Activated CD8-positive, alpha-beta memory T cell treated with anti-CD3 and anti-CD28 coated beads, Interleukin-2, amount 10 ng/mL, durations not matched to agents 7 days and 5 days (primary cell): ENCODE measurements at places on chromosomes 12 and 14. TPM values are rescaled to one million over a fixed set of nuclear protein-coding genes. Genes with fewer than 3 reads are reported as not detected.
A peak's percentile ranks its signal among the peaks of the same experiment; 100 is the strongest.

DNA sequence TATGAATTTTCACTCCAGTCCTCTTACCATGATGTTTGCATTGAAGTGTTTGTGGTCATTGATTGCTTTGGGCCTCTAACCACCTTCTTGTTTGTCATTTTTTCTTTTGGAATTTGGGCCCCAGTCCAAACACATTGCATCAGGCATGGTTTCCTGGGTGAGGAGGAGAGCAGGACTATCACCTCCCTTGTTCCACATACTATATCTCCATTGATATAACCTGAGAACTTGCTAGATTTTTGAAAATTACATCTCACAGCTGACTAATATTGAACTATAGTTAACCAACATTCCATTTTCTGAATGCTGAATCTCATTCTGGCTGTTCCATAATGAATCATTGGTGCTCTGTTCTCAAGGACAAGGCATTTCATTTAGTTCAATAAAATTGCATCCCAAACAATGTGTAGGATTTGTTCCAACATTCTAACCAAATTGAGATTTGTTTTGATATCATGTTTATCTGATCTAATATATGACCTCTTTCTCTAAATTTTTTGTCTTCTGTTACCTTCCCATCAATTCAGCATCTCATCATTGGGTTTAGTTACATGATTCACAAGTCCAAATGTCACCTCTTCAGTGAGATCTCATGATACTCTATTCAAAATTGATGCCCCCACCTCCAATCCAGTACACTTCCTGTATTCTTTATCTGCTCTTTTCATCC, 329.0 kb downstream of the ZFP36L1 start:
- H3K4me1 ChIP-seq = peaks cover 11% of the 10 kb centered on the region
- no peak for DNase-seq
- H3K27ac ChIP-seq = no peak overlapping the region
- peaks cover 3% of the 10 kb centered on the region for H3K36me3 ChIP-seq
- H3K4me3 ChIP-seq = no peak overlapping the region

DNA sequence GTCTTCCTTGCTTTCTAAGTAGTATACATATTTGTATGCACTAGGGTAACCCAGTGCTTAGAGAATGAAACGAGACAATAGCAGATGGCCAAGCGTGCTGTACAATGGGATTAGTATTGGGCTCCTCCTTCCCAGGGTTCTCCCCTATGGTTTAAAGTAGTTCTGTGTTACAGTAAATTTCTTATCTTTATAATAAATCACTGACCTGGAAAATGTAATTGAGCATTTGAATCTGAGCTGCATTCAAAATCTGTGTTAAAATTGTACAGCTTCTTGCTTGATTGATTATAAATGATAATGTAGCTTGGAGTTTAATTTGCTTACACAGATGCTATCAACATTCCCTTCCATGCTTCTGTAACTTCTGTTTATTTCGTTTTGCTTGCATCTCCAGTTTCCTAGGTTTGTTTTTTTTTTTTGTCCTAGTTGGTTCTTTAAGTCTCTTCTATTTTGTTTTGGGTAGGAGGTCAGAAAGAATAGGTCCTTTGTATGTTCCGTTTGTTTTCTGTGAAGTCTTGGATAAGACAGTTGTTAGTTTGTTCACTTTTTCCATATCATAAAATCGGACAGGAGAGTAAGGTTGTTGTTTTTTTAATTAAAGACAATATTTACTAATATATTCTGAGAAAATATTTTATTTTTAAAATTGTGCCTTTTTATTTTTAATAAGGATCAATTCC, 171.2 kb downstream of the ERC1 start:
- H3K4me1 ChIP-seq = no peaks in the 10 kb centered on the region
- H3K27ac ChIP-seq = no peak overlapping the region
- no peaks in the 10 kb centered on the region for H3K27me3 ChIP-seq
- DNase-seq = no peak

- no peak overlapping the region for H3K27ac ChIP-seq
- no peaks in the 10 kb centered on the region for H3K27me3 ChIP-seq
- peaks cover 36% of the 10 kb centered on the region for H3K36me3 ChIP-seq
- DNase-seq = no peak
- H3K4me1 ChIP-seq = peaks cover 20% of the 10 kb centered on the region
Measured at GRCh38 chr14:59282378-59282765, 93.9 kb downstream of the DAAM1 start.

DNA sequence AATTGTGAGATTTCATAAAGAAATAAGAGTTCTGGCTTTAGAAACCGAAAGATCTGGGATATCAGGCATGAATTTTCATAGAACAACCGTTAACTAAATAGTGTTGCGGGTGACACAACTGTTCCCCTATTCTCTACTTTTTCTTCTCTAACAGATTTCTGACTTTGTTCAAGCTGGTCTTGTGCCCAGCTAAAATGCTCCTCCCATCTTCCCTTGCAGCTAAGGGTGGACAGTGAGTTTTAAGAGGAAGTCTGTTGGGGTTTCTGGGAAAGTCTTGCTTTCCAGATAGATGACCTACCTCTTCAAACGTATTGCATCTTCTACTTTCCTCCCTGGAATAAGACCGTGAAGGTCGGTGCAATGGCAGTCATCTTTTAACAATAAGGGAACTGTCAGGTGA, 18.7 kb downstream of the CCDC63 start:
- H3K27me3 ChIP-seq = no peaks in the 10 kb centered on the region
- peaks cover 4% of the 10 kb centered on the region for H3K4me1 ChIP-seq
- no peak overlapping the region for H3K4me3 ChIP-seq

- DNase-seq = no peak
- no peak overlapping the region for H3K4me3 ChIP-seq
- H3K27ac ChIP-seq = no peak overlapping the region
- H3K4me1 ChIP-seq = no peaks in the 10 kb centered on the region
- H3K36me3 ChIP-seq = no peaks in the 10 kb centered on the region
Measured at GRCh38 chr14:86673523-86673969, 1143.6 kb downstream of the FLRT2 start.

GRCh38 chr12:3119756-3120601, 42.8 kb downstream of the TSPAN9 start:
- no peak for DNase-seq
- H3K4me1 ChIP-seq = peaks cover 11% of the 10 kb centered on the region
- H3K4me3 ChIP-seq = no peak overlapping the region
- H3K27ac ChIP-seq = no peak overlapping the region

GRCh38 chr14:52987514-52987913, 36.7 kb upstream of the FERMT2 start:
- H3K4me3 ChIP-seq = no peak overlapping the region
- H3K4me1 ChIP-seq = no peaks in the 10 kb centered on the region
- DNase-seq = no peak
- H3K36me3 ChIP-seq = no peaks in the 10 kb centered on the region

- H3K27ac ChIP-seq = peak overlapping the region; percentile 99
- H3K36me3 ChIP-seq = peaks cover 47% of the 10 kb centered on the region
- H3K4me1 ChIP-seq = peaks cover 75% of the 10 kb centered on the region
- DNase-seq = peak; percentile 51
- peak overlapping the region; percentile 95 for H3K4me3 ChIP-seq
- H3K27me3 ChIP-seq = no peaks in the 10 kb centered on the region
Measured at GRCh38 chr12:51322452-51322851, 1.5 kb downstream of the BIN2 start.

GRCh38 chr12:68286396-68286795, 33.0 kb upstream of the IL22 start:
- DNase-seq = no peak
- H3K27me3 ChIP-seq = peaks cover 11% of the 10 kb centered on the region
- H3K4me1 ChIP-seq = peaks cover 36% of the 10 kb centered on the region
- H3K4me3 ChIP-seq = no peak overlapping the region
- peaks cover 5% of the 10 kb centered on the region for H3K36me3 ChIP-seq

DNA sequence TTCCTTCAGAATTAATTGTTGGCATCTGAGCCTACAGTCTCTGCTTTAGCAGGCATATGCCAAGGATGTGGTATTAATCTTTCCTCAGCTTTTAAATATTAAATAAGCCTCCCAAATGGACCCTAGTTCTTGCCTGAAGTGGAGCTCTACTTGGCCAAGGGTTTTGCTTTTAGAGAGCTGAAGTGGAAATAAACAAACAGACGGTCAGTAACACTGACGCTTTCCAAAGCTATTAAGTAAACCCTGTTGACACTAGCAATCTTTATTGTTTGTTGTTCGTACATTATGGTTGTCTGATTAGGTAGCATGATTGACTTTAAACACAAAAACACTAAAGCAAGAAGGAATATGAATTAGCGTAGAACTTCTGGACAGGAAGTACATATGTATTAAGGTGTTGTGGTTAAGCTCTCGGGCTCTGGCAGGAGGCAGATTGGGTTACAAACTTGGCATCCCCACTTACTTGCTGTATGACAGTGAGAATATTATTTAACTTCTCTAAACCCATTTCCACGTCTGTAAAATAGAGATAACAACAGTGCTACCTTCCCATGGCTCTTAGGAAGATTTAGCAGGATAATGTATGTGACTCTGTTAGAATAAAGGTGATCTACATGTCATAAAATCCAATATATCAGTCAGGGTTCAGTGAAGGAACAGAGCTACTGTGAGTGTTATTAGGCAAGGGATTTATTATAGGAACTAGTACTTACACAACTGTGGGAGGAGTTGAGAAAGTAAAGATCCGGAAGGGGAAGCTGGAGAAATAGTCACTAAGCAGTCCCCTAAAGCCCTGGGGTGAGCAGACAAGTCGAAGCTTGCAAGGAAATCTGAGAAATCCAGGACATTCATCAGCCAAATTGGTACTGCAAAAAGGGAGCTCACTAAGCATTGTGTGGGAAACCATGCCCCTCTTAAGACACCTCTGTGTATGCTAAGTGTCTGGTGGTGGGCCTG, 92.2 kb upstream of the ATF7IP start:
- peaks cover 15% of the 10 kb centered on the region for H3K4me1 ChIP-seq
- H3K4me3 ChIP-seq = no peak overlapping the region
- DNase-seq = no peak
- no peak overlapping the region for H3K27ac ChIP-seq
- no peaks in the 10 kb centered on the region for H3K27me3 ChIP-seq
- H3K36me3 ChIP-seq = peaks cover 4% of the 10 kb centered on the region

DNA sequence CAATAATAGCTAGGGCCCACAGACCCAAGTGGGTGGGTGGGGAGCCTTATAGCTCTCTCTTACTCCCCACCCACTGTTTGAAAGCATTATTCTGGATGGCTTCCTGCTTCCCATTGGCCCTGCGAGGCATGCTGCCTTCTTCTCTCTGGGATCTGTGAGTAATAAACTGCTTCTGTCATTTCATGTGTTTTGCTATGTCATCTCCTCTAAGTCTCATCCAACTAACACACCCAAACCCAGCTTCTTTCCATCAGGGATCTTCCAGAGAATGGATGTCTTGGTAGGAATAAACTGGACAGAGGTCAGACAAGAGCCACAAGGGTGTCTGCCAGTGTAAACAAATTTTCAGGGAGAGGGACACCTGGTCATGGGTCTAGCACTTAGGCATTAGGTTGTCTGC, 66.4 kb upstream of the BDKRB2 start:
- H3K4me3 ChIP-seq = no peak overlapping the region
- H3K27ac ChIP-seq = no peak overlapping the region
- H3K27me3 ChIP-seq = peaks cover 2% of the 10 kb centered on the region
- no peak for DNase-seq

DNA sequence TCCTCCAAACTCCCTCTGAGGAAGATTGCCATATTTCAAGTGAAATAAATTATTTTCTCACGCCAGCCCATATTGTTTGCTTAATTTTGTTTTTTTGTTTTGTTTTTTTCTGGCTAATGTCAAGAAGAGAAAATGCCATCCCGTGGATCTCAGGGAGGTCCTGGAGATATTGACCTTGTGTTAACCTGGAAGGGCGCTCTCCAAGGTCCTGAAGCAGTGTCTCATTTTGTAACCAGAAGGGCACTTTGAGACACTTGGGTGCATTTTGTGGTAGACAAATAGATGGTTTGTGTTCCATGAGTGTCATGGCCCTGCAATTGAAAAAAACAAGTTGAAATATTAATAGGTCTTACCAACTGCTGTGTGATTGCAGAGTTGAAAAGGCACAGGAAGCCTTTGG, 268.9 kb downstream of the SUDS3 start:
- no peak overlapping the region for H3K27ac ChIP-seq
- H3K36me3 ChIP-seq = no peaks in the 10 kb centered on the region
- no peaks in the 10 kb centered on the region for H3K4me1 ChIP-seq
- no peaks in the 10 kb centered on the region for H3K27me3 ChIP-seq

DNA sequence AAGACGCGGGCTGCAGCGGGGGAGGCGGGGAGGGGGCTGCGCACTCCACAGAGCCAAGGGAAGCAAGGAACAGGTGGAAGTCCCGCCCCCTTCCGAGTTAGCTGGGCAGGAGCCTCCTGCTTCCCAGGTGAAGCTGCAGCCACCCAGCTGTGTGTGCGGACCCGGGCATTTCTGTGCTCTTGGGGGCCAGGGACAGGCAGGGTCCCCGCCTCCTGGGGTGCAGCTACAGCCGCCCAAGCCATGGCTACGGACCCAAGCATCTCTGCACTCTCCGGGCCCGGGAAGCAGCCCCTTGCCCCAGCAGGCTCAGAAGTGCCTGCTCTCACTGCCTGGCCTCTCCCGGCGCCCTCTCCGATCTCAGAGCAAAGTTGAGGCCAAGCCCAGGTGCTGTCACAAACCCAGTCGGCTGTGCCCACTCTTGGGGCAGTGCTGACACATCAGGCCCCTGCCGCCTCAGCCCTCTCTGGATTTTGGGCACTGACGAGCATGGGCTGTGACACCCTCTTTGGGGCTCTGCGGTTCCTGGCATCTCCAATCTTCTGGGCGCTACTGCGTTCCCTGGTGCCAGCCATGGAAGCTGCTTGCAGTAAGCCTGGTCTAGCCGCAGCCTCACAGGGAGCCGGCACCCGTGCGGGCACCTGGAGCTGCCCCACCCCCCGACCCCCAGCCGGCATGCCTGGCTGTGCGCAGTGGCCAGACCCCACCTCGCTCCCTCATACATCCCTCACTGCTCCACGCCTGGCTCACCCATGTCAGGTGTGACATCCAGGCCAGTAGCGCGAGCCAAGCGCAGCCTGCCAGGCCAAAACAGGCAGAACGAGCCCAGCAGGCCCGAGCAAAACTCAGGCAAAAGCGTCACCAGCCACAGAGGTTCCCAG, 8.5 kb upstream of the MGAT4C start:
- no peaks in the 10 kb centered on the region for H3K4me1 ChIP-seq
- no peak overlapping the region for H3K4me3 ChIP-seq
- DNase-seq = no peak
- H3K36me3 ChIP-seq = no peaks in the 10 kb centered on the region

- no peaks in the 10 kb centered on the region for H3K4me1 ChIP-seq
- H3K4me3 ChIP-seq = no peak overlapping the region
- H3K27ac ChIP-seq = no peak overlapping the region
- peaks cover 3% of the 10 kb centered on the region for H3K27me3 ChIP-seq
- no peaks in the 10 kb centered on the region for H3K36me3 ChIP-seq
Measured at GRCh38 chr12:75571204-75571603, 59.8 kb upstream of the KRR1 start.

- peaks cover 46% of the 10 kb centered on the region for H3K4me1 ChIP-seq
- no peaks in the 10 kb centered on the region for H3K27me3 ChIP-seq
- H3K27ac ChIP-seq = peak overlapping the region; percentile 54
- DNase-seq = no peak
- peaks cover 6% of the 10 kb centered on the region for H3K36me3 ChIP-seq
Measured at GRCh38 chr12:574475-575128, 88.6 kb downstream of the NINJ2 start.

- peaks cover 59% of the 10 kb centered on the region for H3K36me3 ChIP-seq
- DNase-seq = no peak
- H3K4me3 ChIP-seq = peak overlapping the region; percentile 98
- H3K27ac ChIP-seq = peak overlapping the region; percentile 90
- H3K4me1 ChIP-seq = peaks cover 37% of the 10 kb centered on the region
- H3K27me3 ChIP-seq = no peaks in the 10 kb centered on the region
Measured at GRCh38 chr12:6866163-6866919, 990 bp upstream of the TPI1 start.

IAPP gene
- total RNA-seq = not detected

TMEM30B gene
- total RNA-seq = 0.70 TPM

PRICKLE1 gene
- 0.61 TPM for total RNA-seq
